ENCODE measurements at places on chromosomes 1 and 21. TPM values are rescaled to one million over a fixed set of nuclear protein-coding genes. Genes with fewer than 3 reads are reported as not detected.

HSD3B2 gene
- not detected for total RNA-seq

NCMAP gene
- not detected for total RNA-seq

TDRD10 gene
- 2.9 TPM for total RNA-seq

PDPN gene
- not detected for total RNA-seq

CD101 gene
- 0.07 TPM for total RNA-seq
